Fibroblast of skin of left biceps (primary cell): ENCODE measurements at places on chromosomes 2 and 18.

DNA sequence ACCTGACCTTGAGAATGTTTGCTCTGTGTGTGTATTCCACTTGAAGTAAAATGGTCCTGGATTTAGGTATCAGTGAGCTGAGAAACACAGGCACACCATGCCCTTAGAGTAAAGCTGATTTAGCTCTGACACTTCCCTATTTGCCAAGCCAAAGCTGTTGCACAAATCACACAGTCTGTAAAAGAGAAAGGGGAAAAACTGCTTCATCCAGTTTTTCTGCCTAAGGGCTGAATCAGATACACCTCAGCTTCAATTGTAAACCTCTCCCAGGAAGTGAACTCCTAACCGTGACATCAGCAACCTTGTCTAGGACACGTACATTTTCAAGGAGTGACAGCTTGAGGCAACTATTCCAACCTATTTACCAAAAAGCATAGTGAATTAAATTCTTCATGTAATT, 150.4 kb downstream of the NR4A2 start:
- DNase-seq, result no peak

GRCh38 chr2:206150168-206150567, 9.1 kb downstream of the NDUFS1 start:
- DNase-seq, result no peak

- no peak for DNase-seq
Measured at GRCh38 chr2:49044350-49045079, 109.8 kb downstream of the FSHR start.

- DNase-seq, result no peak
Measured at GRCh38 chr2:127348426-127349000, 39.3 kb downstream of the MAP3K2 start.

DNA sequence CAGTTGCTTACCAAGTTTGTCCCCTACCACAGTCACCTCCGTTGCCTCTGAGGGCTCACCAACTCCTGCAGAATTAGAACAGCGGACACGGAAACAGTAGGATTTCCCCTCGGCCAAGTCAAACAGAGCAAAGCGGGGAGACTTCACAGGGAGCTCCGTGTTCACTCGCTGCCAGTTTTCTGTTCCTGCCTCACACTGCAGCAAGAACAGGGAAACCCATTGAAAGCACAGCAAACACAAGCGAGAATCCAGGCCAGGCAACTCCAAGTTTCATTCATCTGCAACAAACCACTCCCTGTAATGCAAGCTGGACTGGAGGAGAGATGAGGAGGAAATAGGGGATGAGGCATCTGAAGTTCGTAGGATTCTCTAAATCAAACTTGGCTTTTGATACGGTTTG, 84.2 kb downstream of the MYOM1 start:
- DNase-seq, result no peak

- no peak for DNase-seq
Measured at GRCh38 chr2:32792416-32792815, 154.3 kb upstream of the LTBP1 start.

DNA sequence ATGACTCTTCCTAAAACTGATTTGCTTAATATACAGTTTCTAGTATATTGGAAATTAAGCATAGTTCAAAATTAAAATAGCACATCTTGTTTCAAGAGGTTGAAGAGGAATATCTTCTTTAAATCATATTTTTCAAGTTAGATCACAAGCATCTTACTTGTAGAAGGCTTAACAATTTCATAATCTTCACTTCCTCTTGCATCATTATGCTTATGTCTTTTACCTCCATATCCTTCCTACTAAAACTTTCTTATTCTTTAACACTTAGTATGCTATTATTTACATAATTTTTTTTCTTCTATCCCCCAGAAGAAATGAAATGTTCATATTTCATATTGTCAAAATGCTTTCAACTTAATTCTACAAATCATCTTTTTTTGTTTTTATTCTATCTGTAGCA, 1354.9 kb upstream of the TMEFF2 start:
- no peak for DNase-seq
